ENCODE measurements at places on chromosomes 2 and 18.

GRCh38 chr18:825891-826585, 14.0 kb upstream of the YES1 start:
- DNase-seq: no peak

- DNase-seq: no peak
Observed at GRCh38 chr2:62577994-62578781, 72.2 kb upstream of the TMEM17 start.

- DNase-seq: no peak
Observed at GRCh38 chr18:54205959-54206358, 18.5 kb downstream of the MBD2 start.

GRCh38 chr18:35610089-35610488, 28.5 kb downstream of the GALNT1 start:
- no peak for DNase-seq

- no peak for DNase-seq
Observed at GRCh38 chr2:177893880-177894279, 178.7 kb downstream of the PDE11A start.

- peak; percentile 2 for DNase-seq
Observed at GRCh38 chr2:22355816-22356433, 1029.1 kb upstream of the KLHL29 start.

- no peak for DNase-seq
Observed at GRCh38 chr2:8566774-8567468, 114.9 kb upstream of the ID2 start.

DNA sequence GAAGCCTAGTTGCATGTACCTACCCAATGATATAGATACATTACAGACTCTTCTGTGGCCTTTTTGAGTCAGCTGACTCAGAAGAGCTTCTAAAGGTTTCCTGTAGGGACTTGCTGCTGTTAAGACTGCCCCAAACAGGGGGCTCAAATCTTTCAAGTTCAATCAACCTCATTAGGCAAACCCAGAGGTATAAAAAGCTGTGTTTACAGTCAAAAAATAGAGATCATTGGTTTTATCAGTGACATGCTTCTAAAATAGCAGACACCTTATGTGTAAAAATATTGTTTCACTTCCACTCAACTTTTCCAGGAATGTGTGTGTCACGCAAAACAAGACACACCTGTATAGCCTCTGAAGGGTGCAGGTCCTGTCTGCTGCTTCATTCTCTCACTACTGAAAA, 624.3 kb upstream of the FANCL start:
- no peak for DNase-seq

- DNase-seq: no peak
Observed at GRCh38 chr2:240429872-240430491, 5.5 kb upstream of the GPC1 start.

GRCh38 chr2:211367711-211368110, 811.3 kb downstream of the CPS1 start:
- no peak for DNase-seq

GRCh38 chr2:73414696-73415095, 29.1 kb downstream of the ALMS1 start:
- DNase-seq: no peak

- no peak for DNase-seq
Observed at GRCh38 chr18:23824669-23825068, 135.4 kb downstream of the LAMA3 start.

DNA sequence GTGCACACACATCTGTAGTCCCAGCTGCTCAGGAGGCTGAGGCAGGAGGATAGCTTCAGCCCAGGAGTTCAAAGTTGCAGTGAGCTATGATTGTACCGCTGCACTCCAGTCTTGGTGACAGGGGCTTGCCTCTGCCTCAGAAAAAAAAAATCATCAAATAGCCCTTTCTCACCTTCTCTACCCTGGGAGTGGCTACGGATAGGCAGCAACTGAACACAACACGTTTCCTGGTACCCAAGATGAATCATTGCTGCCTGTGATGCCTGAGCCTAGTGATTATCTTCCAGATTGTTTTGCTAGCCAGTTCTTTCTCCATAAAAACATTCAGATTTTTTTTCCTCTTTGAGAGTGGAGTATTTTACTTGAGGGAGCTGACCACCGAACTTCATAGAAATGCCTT, 13.5 kb downstream of the INPP4A start:
- no peak for DNase-seq

DNA sequence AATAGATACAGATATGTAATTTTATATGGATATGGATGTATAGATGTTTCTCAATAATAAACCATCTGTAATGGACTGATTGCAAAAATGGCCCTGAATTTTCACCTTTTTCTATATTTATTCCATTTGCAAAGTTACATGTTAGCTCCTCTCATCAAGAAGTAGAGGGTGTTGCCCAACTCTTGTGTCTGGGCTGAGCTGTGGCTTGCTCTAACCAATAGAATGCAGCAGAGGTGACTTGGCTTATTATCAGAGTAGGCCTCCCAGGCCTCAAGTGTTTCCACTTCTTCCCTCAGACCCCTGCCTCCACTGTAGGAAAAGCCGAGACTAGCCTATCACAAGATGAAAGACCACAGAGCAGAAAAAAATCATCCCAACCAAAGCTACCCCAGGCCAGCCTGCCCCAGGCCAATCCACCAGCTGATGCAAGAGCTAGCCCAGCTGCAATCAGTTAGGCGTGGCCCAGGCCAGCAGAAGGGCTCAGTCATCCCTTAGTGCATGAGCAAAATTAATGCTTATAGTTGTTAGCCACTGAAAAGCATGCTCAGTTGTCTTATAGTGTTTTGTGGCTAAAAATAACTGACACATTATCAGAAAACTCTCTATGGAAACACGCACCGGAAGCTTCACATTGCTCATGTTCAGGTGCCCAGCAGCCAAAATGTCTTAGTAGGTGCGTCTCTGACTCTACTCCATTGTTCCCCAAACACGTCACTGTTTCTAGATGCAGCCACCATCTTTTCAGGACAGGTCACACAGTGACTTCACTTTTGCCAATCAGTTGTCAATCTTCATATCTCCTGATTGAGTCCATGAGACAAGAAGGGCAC, 464.0 kb downstream of the FBXO15 start:
- no peak for DNase-seq

GRCh38 chr18:34752056-34752455, 42.0 kb downstream of the DTNA start:
- DNase-seq: no peak

GRCh38 chr2:39492095-39492590, 55.1 kb upstream of the MAP4K3 start:
- DNase-seq: peak; percentile 14

- no peak for DNase-seq
Observed at GRCh38 chr2:143029141-143029540, 100.1 kb upstream of the ARHGAP15 start.

- DNase-seq: no peak
Observed at GRCh38 chr2:73444202-73444601, 58.6 kb downstream of the ALMS1 start.

- no peak for DNase-seq
Observed at GRCh38 chr2:88698498-88699233, 7.2 kb downstream of the RPIA start.

DNA sequence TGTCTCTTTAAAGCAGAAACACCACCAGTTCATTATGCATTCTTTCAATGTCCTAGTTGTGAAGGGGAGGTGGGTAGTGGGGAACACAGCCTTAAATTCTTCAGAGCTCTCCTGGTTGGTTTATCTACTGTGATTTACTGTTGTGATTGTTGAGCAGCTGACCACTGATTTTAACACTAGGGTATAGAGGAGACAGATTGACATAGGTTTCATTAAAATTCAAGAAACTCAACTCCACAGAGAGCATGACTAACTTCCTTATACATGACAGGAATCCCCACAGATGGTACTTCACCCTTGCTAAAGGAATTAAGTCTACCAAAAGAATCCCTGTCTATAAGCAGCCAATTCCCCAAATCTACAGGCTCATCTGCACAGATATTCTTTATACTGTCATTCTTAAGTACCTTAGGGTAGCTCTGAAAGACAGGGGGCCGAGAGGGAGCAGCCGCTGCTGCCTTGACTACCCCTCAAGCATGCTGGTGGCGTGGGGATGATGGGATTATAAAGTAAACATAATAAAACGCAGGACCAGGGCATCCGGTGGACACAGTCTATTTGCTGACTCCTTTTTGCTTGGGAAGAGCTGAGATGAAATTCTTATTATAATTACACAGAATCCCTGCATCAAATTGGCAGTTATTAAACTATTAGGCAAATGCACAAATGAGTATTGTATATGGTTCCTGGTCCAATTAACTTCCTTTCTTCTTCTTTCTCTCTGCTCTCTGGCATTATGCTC, 1377.6 kb upstream of the PIK3C3 start:
- no peak for DNase-seq

DNA sequence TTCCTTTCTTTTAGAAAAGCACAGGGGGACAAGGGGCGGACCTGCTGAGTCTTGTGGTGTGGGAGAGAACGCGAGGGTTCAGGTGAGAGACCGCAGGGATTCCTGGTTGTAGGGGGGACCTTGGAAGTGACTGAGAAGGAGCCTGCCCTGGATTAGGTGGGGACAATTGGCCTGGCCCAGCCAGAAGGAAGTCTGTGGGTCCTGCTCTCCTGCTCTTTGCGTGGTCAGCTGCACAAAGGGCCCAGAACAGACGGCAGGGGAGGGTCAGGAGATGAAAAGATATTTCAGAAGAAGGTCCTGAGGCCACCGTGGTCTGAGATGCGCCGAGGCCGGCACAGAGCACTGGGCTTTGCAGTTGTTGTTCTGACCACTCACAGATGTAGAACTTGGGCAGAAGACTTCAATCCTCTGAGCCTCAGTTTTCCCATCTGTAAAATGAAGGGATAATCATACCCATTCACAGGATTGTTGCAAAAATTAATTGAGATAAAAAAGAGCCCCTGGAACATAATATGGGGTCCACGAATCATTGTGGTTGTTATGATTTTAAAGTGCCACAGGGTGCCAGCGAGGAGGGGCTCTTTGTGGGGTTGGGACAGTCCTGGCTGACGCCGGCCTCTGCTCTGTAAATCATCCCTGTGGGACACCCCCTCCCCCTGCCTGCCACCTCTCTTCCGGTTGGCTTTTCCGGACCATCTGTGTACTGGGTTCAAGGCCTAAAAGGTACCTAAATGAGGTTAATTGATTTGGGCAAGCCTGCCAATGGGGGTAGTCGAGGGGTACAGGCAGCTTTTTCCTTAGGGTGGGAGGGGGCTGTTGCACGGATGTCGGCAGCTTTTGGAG, 1.8 kb downstream of the LPIN1 start:
- DNase-seq: no peak

DNA sequence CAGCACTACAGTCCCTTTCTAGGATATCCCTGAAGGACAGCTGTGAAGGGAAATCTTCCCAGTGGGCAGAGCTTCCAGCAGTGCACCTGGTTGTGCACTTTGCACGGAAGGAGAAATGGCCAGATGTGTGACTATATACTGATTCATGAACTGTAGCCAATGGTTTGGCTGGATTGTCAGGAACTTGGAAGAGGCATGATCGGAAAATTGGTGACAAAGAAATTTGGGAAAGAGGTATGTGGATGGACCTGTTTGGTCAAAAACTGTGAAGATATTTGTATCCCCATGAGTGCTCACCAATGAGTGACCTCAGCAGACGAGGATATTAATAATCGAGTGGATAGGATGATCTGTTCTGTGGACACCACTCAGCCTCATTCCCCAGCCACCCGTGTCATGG, 582.2 kb downstream of the CPS1 start:
- no peak for DNase-seq

- DNase-seq: no peak
Observed at GRCh38 chr2:120988700-120989511, 253.2 kb downstream of the GLI2 start.

- no peak for DNase-seq
Observed at GRCh38 chr2:50535971-50536759, 495.8 kb downstream of the NRXN1 start.

DNA sequence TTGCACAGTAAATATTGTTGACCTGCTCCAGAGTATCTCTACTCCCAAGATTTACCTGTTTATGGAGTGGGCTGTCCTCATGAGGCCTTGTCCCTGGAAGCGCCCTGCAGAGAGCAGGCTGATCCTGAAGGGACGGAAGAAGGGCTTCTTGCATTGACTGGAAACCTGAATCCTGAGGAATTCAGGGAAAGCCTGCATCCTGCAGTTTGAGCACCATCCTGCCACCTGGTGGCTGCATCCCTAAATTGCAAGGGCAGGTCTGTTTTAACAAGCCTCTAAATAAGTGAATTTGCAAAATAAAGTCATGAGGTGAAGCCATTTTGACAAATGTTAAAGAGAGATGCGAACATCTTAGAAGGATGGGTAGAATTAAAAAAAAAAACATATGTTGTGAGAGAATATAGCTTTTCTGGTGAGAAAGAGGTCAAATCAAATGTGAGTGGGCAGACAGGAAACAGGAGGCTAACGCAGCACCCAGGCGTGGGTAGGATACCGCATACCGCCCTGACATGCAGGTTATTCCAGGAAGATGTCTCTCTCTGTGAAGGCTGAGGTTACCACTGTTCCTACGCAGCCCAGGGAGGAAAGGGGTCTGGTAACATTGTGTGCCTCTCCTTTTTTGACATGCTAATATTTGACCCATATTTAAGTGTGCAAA, 754.9 kb downstream of the RNF144A start:
- peak; percentile 67 for DNase-seq

GRCh38 chr2:45884126-45884525, 232.7 kb downstream of the PRKCE start:
- no peak for DNase-seq

DNA sequence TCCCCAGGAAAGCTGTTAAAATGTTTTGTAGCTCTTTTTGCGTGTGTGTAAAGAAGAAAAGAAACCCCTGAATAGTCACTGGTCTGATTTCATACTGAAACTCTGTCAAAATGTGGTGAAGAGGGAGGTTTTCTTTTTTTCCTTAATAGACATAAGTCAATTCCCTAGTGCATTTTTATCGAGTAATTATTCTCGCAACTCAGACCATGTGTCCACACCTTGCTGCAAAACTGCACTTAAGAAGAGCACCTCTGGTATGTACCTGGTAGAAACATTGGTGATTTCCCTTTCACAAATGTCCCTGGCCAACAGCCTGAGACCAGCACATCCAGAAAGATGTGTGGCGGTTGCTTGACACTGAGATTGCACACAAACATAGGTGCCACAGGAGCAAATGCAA, 159.9 kb downstream of the ZNF521 start:
- no peak for DNase-seq

GRCh38 chr18:9428862-9429661, 46.3 kb upstream of the RALBP1 start:
- no peak for DNase-seq

GRCh38 chr2:79131687-79132086, 11.4 kb downstream of the REG1A start:
- no peak for DNase-seq

DNA sequence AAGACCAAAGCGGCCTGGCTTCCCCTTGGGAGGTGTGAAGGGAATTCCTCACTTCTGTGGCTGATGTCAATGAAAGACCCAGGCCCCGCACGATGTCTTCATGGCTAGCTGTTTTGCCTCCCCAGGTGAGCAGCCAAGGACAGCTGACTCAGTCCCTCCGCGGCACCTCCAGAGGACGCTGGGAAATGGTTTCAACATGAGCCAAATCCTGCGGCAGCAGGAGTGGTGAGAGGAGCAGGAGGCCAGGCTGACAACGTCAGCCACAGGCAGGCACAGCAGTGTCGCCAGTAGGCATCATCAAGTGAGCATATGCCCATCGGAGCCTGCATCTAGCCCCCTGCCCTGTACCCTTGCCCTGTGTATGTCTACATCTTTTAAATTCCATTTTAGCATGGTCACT, 156.4 kb upstream of the RAB6C start:
- no peak for DNase-seq

All from stimulated activated CD8-positive, alpha-beta memory T cell treated with anti-CD3 and anti-CD28 coated beads, Interleukin-15, amount 100 ng/mL, for 48 hours (primary cell).